ENCODE measurements at places on chromosomes 6 and 20.

DNA sequence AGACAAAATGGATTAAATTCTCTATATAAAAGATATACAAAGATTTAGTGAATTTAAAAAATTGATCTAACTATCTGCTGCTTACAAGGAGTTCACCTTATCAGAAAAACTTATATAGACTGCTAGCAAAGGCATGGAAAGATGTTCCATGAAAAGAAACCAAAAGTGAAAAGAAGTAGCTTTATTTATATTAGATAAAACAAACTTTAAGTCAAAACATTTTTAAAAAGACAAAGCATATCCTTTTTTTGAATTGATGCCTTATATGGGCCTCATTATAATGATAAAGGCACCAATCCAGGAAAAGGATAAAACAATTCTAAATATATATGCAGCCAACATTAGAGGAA, 334.2 kb downstream of the MEI4 start:
- no peak overlapping the region for H3K27ac ChIP-seq
- H3K4me3 ChIP-seq, result no peak overlapping the region
- H3K27me3 ChIP-seq, result no peaks in the 10 kb centered on the region
- no peaks in the 10 kb centered on the region for H3K36me3 ChIP-seq

DNA sequence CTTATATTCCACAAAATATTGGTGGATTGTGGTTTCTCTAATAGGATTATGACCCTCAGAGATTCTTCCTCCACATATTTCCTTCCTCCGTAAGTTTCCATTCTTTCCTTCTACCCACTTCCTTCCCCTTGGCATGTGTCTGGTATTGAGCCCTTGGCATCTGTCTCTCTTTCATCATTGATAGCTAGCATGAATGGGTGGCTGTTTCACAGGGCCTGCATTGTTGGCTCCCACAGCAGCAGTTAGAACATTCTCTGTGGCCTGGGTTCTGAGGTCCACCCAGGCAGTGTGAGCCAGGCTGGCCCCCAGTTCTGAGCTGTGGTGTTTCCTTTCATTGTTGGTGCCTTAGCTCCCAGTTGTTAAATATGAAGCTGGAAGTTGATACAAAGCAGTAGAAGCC, 125.3 kb downstream of the ANKS1A start:
- peaks cover 4% of the 10 kb centered on the region for H3K36me3 ChIP-seq
- no peak overlapping the region for H3K4me3 ChIP-seq
- H3K4me1 ChIP-seq, result peaks cover 13% of the 10 kb centered on the region
- no peak overlapping the region for H3K27ac ChIP-seq

- peak overlapping the region; percentile 81 for H3K4me3 ChIP-seq
- peak overlapping the region; percentile 87 for H3K27ac ChIP-seq
- no peak for DNase-seq
- H3K36me3 ChIP-seq, result no peaks in the 10 kb centered on the region
- H3K4me1 ChIP-seq, result peaks cover 32% of the 10 kb centered on the region
- peaks cover 32% of the 10 kb centered on the region for H3K27me3 ChIP-seq
These were observed 637 bp upstream of the SLC22A3 start for GRCh38 chr6:160347259-160348222.

DNA sequence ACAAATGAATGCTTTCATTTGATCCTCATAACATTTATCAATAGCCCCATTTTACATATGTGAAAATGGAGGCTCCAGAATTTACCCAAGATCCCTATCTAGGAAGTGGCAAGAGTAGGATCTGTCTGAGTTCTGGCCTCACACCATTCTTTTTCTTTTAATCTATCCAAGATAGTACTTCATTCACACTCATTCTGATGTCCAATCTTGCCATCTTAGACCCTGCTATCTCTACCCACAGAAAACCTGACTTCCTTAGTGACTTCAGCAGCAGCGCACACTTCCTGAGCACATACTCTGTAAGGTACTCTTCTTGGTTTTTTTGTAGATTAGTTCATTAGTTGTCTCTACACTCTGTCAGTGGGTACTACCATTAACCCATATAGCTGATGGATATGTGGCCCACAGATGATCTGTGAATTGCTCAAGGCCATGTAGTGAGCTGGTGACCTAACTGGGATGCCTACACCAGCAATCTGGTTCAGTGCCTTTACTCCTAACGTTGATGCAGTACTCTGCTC, 36.3 kb downstream of the COX4I2 start:
- no peak overlapping the region for H3K4me3 ChIP-seq
- DNase-seq, result no peak
- H3K27me3 ChIP-seq, result no peaks in the 10 kb centered on the region
- H3K4me1 ChIP-seq, result peaks cover 90% of the 10 kb centered on the region
- peaks cover 52% of the 10 kb centered on the region for H3K36me3 ChIP-seq

Measured in esophagus squamous epithelium (tissue), 5 donors.